ENCODE measurements at places on chromosomes 12 and 14.

DNA sequence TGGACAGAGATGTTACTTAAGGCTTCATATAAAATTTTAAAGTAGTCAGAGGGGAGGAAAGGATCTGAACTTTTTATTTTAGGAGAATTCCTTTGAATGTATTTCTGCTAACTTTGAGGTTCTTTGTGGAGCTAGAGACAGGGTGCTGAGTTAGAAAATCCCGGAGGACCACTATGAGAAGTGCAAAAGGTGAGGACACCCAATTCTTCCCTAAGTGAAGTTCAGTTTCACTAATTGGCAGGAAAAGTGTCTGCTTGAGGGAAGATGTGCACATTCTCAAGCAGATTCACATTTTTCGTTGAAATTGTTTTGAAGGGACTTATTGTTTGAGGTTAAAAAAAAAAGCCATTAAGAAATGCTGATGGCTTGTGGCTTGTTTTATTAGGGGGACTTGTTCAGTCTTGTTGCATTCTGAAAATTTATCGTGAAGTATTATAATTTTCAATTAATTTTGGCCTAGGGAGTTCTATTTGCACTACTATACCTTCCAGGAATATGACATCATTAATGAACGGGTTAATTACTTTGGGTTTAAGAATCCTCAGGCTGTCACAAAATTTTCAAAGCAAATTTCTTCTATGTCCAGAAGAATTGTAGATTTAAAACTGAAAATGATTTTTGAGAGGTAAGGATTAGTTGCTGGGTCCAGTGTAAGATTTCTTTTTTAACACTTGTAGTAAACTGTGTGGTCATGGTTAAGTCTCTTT, 1.8 kb downstream of the PCNX1 start:
- DNase-seq: no peak

GRCh38 chr12:50059440-50060119, 2.2 kb downstream of the ASIC1 start:
- DNase-seq: no peak

- no peak for DNase-seq
These were observed 1.8 kb upstream of the AHNAK2 start for GRCh38 chr14:104979758-104980610.

DNA sequence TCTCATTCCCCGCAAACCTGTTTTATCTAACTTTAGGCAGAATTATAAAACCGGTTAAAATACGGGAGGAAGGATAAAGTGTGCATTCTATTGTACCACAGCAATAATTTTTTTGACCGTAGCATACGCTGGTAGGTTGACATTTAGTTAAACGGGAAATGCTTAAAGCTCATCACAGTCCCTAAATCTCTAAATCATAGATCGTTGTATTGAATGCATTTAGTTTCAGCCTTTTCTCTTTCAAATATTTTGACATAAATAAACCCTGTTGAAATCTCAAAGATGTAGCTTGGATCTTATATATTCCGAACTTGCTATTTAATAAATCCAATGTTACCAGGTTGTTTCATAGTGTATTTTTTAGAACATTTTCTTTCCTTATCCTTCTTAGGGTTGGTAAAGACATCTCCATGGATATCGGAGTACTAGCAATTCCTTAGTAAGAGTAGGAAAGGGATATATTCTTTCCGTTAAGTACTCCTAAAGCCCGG, 798 bp downstream of the CLEC2B start:
- no peak for DNase-seq

- no peak for DNase-seq
These were observed 56.2 kb downstream of the PHETA1 start for GRCh38 chr12:111312708-111313107.

- DNase-seq: no peak
These were observed 136.2 kb downstream of the MED13L start for GRCh38 chr12:116141110-116141832.

- DNase-seq: no peak
These were observed 145.3 kb downstream of the ALX1 start for GRCh38 chr12:85425349-85425612.

DNA sequence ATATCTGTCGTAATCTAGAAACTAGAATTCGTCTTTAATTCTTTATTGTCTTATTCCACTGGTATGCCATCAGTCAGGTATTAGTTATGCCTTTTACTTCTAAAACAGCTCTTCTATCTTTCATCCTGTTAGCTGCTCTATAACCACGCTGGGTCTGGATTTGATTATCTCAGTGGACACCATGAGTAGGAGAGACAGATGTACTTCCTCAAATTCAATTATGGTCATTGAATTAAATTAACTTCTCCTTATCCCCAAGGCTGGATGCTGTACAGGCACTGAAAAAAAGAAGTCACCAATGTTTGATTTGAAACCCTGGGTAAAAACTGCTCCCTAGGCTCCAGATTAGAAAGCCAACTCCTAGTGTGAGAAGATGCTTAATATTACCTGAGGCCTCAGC, 107.3 kb downstream of the PIK3C2G start:
- no peak for DNase-seq

DNA sequence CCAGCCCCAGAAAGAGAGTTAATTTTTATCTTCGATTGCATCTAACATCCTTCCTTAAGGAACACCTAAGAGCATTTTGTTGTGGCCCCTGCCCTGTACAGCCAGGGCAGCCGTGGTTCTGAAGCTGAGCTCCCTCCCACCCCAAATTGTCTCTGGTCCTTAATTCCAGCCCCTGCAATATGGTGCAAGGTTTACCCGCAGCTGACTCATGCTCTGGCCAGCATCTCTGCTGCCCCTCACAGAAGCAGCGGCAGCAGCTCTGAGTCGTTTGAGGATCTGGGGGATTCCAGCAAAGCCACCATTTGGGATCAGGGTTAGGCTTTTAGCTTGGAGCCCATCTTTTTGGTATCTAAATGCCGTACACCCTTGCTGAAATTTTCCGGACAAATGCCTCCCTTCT, 3.3 kb downstream of the DLK1 start:
- no peak for DNase-seq

DNA sequence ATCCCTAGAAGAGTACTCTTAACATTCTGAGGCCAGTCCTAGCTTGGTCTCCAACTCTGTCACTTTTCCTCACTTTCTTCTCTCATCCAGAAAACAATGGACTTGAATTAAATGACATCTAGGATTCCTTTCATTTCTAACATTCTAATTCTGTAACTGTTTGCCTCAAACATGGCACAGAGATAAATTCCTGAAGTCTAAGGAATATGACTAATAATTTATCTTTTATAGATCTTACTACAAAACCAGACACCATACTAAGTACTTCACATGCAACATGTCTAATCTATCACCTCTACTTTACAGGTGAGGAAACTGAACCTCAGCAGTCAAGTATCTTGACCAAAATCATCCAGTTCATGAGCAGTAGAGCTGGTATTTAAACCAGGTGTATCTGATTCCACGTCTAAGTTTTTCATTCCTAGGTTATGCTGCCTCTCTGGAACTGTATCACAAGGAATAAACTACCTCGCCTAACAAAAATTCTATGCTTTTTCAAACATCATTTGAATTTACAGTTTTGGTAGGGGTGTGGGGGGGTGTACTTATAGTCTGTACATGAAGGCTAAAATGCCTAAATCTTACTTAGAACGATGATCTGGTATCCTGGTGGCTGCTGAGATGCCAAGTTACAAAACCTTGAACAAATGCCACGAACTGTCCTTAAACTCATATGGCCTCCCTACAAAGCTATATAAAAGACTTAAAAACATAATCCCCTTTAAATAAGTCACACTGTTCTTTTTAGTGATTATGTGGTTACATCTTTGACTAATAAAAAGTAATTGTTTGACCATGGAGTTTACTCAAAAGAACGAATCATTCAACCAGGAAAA, 41.6 kb downstream of the ATXN2 start:
- DNase-seq: no peak

GRCh38 chr12:51351913-51352532, 5.5 kb upstream of the CELA1 start:
- DNase-seq: no peak

GRCh38 chr14:62126879-62127478, 364.8 kb downstream of the SNAPC1 start:
- peak; percentile 30 for DNase-seq

GRCh38 chr12:88503281-88503703, 77.0 kb downstream of the KITLG start:
- DNase-seq: no peak

GRCh38 chr14:101182476-101182875, 279.0 kb upstream of the RTL1 start:
- no peak for DNase-seq

DNA sequence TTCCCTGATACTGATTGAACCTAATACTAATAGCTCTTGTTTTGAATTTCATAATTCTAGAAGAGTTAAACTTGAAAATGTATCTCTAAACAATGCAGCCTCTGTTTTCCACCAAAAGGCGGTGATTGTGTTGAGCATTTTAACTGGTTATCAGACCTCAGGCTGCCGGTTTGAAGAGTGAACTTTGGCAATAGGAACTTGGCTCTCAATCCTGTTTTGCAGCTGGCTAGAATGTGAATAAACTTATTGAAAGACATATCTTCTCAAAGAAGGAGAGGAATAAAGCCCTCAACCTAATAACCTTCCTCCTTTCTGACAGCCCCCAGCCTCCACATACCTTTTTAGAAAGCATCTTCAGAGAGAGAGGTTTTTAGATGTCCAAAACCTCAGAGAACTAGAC, 105.4 kb downstream of the SRGAP1 start:
- DNase-seq: no peak

GRCh38 chr14:20732979-20733635, 12.6 kb upstream of the EDDM3A start:
- DNase-seq: no peak

- no peak for DNase-seq
These were observed 288.5 kb upstream of the RTL1 start for GRCh38 chr14:101191721-101192660.

GRCh38 chr14:35789651-35790050, 19.4 kb downstream of the RALGAPA1 start:
- DNase-seq: no peak

GRCh38 chr14:51889851-51890250, 29.4 kb downstream of the GNG2 start:
- DNase-seq: peak; percentile 14

DNA sequence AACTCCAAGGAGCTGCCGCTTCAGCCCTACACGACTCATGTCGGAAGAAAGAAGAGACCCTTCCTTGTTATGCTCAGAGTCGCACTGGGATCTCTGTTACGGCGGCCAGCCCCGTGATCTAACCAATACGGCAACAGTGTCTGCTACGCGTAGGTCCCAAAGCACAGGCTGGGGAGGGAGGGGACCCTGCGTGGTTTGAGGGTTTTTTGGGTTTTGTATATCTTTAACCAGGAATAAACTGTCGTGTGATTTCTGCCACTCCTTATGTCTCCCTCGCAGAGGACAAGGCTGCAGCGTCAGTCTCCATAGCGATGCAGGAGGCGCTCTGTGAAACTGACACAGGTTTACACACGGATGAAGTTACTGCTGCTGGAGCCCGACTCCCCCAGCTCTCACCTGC, 60.0 kb upstream of the DIO3 start:
- no peak for DNase-seq

GRCh38 chr12:130371296-130371695, 33.6 kb downstream of the PIWIL1 start:
- no peak for DNase-seq

GRCh38 chr12:6374786-6375160, 590 bp downstream of the SCNN1A start:
- no peak for DNase-seq

- DNase-seq: no peak
These were observed 10.3 kb downstream of the TWF1 start for GRCh38 chr12:43795716-43796280.

DNA sequence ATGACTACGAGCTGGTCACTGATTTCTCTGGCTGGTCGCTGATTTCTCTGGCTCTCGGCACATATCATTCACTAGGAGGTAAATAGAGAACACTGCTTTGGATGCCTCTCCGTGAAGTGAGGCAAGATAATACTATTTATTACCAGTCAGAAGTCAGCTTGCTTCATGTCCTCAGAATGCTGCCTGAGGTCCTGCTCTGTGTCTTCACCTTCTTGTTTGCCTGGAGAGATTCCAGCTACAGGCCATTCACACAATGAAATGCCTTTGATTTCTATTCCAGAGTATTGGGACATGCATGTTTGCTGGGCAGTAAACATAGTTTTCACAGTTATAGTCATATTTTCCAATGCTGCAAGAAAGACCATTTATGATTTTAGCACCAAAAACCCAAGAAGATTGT, 106.7 kb downstream of the AEBP2 start:
- no peak for DNase-seq

DNA sequence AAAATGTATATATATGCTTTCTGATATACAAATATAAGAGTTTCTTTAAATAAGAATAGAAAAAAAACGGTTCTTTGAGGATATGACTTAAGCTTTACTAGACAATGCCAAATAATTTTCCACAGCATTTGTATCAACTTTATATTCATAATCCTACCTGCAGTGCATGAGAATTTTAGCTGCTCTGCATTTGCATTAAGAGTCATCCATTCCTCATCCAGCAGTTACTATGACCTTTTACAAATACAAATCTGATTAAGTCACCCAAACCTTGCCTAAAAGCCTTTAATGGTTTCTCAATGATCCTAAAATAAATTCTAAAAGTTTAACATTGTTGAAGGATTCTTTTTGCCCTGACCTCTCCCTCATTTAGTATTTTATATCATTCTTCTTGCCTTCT, 116.5 kb downstream of the MGAT4C start:
- DNase-seq: no peak

DNA sequence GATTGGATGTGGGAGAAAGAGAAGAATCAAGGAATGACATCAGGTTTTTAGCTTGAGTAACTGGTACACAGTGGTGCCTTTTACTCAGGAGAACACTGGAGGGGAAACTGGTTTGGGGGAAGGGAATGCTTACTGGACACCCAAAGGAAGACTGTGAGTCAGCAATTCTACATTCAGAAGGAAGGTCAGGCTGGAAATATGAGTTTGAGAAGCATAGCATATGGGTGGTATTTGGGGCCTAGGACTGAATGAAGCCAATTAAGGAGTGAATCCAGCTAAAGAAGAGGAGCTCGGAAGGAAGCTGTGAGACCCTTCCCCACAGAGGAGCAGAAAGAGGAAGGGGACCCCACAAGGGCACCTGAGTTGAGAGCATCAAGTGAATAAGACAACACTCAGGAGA, 35.4 kb downstream of the DMAC2L start:
- no peak for DNase-seq

- DNase-seq: no peak
These were observed 782 bp upstream of the LGR5 start for GRCh38 chr12:71438670-71439361.

- DNase-seq: no peak
These were observed 52.9 kb downstream of the PEBP1 start for GRCh38 chr12:118188690-118189371.

- no peak for DNase-seq
These were observed 236.4 kb downstream of the PCNX1 start for GRCh38 chr14:71143381-71144290.

- DNase-seq: no peak
These were observed 27.2 kb upstream of the NRXN3 start for GRCh38 chr14:78142998-78143397.

All from NCI-H1417 treated with DMSO at 0.1 percent for 48 hours (cell line).